ENCODE measurements at places on chromosomes 6 and 20. TPM values are rescaled to one million over a fixed set of nuclear protein-coding genes. Genes with fewer than 3 reads are reported as not detected.

DNA sequence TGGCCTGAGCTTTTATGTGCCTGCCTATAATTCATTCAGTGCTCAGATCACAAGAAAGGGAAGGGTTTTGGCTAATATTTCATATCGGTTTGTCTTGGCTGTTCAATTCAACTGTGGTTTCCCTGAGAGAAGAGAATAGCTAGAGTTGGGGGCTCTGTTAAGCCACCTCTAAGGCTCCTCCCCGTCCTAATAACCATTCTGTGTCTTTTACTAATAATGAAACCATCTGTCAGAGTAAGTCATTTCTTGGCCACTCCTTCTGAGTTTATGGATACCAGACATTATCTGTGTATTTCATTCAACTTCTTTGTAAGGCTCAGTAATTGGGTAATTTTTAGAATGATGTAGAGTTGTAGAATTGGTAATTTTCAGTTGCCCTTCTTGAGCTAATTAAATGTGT is 5.2 kb downstream of the STX11 start:
- DNase-seq: peak; percentile 12

GRCh38 chr6:157928428-157928827 is 53.2 kb upstream of the SYNJ2 start:
- no peak for DNase-seq

DNA sequence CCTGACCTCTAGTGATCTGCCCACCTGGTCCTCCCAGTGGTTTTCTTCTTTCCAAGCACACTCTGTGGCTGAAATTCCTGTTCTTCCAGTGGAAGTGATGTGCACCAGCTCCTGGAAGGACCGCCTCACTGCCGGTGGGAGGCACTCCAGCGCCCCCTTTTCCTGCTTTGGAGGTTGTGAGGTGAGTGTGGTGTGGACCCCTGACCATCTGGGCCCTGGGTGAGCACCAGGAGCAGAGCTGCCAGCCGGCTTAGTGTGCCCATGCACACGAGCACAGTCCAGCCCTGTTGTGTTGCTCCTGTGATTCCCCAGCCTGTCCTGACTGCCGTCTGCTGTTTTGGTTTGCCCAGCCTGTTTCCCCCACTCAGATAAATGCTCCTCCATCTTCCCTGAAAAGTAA is 134.6 kb downstream of the FNDC1 start:
- no peak for DNase-seq

DNA sequence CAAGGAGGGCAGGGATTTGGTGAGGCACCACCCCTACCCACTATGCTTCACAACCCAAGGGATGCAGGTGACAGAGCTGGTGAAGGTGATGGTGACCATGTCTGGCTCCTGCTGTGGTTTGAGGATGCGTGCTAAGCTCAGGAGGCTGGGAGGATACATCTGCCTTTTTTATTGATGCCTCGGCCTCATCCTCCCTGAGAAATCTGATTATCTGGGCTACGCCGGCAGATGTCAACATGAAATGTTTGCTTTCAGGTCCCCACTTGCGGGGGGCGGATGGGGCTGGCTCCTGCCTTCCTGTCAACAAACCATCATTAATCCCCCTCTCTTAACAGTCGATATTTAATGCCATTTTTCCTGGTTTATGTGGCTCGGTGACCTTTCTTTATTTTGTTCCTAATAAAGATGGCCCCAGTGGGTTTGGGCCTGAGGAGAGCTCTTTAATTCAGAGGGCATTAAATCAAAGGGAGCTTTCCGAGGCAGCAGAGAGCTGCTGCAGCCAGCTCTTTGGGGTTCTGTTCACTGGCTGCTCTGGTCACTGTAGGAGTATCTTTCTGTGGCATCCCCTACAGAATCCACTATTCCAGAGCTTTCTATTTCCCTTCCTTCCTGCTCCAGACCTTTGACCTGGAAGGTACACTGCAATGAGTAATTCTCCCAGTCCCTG is 33.5 kb upstream of the LRFN2 start:
- DNase-seq: no peak

DNA sequence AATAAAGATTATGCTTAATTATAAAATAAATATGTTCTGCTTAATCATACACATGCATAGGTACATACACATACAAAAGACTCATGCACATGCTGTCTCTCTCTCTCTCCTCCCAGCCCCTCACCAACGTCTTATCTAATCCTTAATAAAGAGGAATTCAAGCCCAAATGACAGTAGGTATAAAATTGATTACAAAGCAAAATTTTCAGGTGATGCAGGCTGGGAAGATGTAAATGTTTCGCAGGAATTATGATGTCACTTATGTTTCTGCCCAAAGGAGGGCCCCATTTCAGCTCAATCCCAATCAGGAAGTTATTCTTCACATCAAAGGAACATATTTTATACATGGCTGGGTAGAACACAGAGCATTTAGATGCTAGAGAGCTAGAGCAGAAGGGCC is 284.6 kb upstream of the ID4 start:
- no peak for DNase-seq

GRCh38 chr20:20003031-20003954 is 13.9 kb upstream of the NAA20 start:
- DNase-seq: no peak

The GLP1R gene
- not detected for total RNA-seq

The BMP7 gene
- total RNA-seq: 4.9 TPM

The MACROD2 gene
- 3.6 TPM for total RNA-seq

The SPATS1 gene
- not detected for total RNA-seq
